ENCODE measurements at places on chromosomes 6 and 20.

- no peak for DNase-seq
- no peaks in the 10 kb centered on the region for H3K36me3 ChIP-seq
- H3K27me3 ChIP-seq: no peaks in the 10 kb centered on the region
- no peak overlapping the region for H3K4me3 ChIP-seq
- no peak overlapping the region for H3K27ac ChIP-seq
- H3K4me1 ChIP-seq: no peaks in the 10 kb centered on the region
These were observed 4.2 kb upstream of the TTBK1 start for GRCh38 chr6:43239054-43239453.

DNA sequence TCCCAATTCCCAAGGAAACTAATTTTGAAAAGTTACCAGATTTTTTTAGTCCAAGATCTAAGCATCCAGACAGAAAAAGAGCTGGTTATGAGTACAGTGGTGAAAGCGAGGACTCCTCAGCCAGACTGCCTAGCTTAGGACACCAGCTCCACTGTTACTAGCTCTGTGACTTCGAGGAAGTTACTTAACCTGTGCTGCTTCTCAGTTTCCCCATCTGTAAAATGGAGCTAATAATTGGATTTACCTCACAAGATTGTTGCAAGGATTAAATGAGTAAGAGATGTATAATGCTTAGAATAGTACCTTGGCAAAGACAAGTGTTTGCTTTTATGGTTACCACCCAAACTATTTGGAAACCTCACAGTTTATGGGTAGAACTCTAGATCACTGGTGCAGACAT is 1.1 kb downstream of the NT5DC1 start:
- H3K27ac ChIP-seq: peak overlapping the region; percentile 79
- DNase-seq: no peak
- peak overlapping the region; percentile 77 for H3K4me3 ChIP-seq
- no peaks in the 10 kb centered on the region for H3K27me3 ChIP-seq
- peaks cover 32% of the 10 kb centered on the region for H3K4me1 ChIP-seq
- H3K36me3 ChIP-seq: no peaks in the 10 kb centered on the region

DNA sequence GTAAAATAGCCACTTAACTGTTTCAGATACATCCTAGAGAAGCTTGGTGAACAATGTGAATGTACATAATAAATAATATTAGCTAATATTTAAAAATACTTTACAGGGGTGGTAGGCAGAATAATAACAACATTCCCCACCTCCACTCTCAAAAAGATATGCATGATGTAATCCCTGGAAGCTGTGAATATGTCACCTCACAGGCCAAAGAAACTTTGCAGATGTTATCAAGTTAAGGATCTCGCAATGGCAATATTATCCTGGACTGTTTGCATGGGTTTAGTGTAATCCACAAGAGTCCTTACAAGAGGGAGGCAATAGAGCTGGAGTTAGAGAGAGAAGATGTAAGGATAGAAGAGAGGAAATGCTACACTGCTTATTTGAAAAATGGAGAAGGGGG is 7.0 kb upstream of the PTPRK start:
- no peaks in the 10 kb centered on the region for H3K27me3 ChIP-seq
- no peak for DNase-seq
- H3K36me3 ChIP-seq: no peaks in the 10 kb centered on the region

DNA sequence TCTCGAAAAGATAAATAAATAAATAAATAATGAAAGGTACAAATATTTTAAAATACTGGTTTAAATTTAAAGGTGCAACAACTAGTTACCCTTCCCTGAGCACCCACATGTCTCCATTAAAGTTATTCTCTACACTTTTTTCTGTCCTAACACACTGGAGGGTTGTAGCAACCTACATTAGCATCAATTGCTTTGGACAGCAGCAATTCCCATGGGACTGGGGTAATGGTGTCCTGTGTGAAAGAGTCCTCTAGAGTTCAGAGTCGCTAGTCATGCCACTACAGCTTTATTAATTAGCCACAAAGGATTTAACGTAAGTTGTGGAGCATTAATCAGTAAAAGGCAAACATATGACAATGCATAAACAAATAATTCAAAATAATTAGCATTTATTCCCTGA is 14.1 kb upstream of the CD24 start:
- H3K4me3 ChIP-seq: no peak overlapping the region
- DNase-seq: no peak
- no peaks in the 10 kb centered on the region for H3K27me3 ChIP-seq
- no peak overlapping the region for H3K27ac ChIP-seq
- no peaks in the 10 kb centered on the region for H3K4me1 ChIP-seq
- no peaks in the 10 kb centered on the region for H3K36me3 ChIP-seq

GRCh38 chr20:3867802-3868201 is 21.2 kb downstream of the MAVS start:
- DNase-seq: no peak

DNA sequence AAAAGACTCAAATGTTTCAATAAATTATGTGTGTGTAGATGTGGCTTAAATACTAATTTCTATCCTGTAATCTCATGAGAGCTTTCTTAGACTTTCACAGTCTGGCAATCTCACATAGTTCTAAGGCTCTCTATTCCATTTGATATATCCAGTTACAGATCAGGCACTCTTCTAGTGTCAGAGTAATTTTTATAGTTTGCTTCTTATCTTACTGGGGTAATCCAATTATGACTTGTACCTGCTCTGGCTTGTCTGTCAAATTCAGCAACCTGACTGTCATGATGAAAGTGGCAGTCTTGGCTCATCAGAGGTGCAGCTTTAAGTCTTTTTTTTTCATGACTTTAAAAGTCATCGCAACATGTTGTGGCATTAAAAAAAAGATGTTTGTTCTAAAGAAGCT is 513.2 kb upstream of the MAN1A1 start:
- no peak overlapping the region for H3K4me3 ChIP-seq
- DNase-seq: no peak
- no peaks in the 10 kb centered on the region for H3K4me1 ChIP-seq
- no peaks in the 10 kb centered on the region for H3K27me3 ChIP-seq
- H3K27ac ChIP-seq: no peak overlapping the region
- no peaks in the 10 kb centered on the region for H3K36me3 ChIP-seq

GRCh38 chr6:133340557-133340956 is 99.4 kb downstream of the EYA4 start:
- no peaks in the 10 kb centered on the region for H3K36me3 ChIP-seq
- H3K27me3 ChIP-seq: no peaks in the 10 kb centered on the region
- no peak overlapping the region for H3K27ac ChIP-seq
- no peak overlapping the region for H3K4me3 ChIP-seq
- no peak for DNase-seq

GRCh38 chr6:158445426-158446085 is 114.3 kb upstream of the TMEM181 start:
- no peak overlapping the region for H3K4me3 ChIP-seq
- no peak for DNase-seq
- no peaks in the 10 kb centered on the region for H3K27me3 ChIP-seq

DNA sequence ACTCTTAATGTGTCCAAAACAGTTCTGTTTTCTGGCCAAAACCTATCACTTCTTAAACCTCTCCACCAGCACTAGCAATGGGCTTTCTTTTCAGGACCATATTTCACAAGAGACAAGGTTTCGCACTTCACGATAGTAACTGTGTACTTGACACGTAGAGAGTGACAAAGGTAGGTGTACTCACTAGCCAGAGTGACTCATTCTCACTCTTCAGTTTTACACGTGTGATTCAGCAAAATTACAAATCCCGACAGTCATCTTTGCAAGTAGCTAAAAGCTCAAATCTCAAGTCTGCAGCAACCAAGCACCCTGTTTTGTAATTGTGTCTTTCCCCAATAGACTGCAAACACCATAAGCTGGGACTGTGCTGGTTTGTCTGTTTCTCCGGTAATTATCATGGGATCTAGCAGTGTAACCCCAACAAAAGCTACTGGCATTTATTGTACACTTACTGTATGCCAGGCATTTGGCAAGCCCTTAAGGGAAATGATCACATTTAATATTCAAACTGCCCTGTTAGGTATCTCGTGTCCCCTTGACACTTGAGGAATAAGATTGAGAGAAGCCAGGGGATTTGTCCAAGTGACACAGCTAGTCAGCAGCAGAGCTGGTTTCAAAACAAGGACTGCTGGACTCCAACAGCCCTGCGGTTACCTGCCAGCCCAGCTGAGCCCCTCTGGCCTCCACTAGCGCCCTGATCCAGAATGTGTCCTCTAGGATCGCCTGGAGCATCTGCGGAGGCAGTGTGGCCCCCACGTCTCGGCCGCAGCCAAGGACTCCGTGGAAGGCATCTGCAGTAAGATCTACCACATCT is 9.9 kb downstream of the PCIF1 start:
- H3K36me3 ChIP-seq: peaks cover 30% of the 10 kb centered on the region
- H3K4me1 ChIP-seq: no peaks in the 10 kb centered on the region
- no peak overlapping the region for H3K4me3 ChIP-seq

- no peaks in the 10 kb centered on the region for H3K4me1 ChIP-seq
- no peak overlapping the region for H3K4me3 ChIP-seq
- no peak overlapping the region for H3K27ac ChIP-seq
- no peaks in the 10 kb centered on the region for H3K36me3 ChIP-seq
These were observed 40.8 kb upstream of the CALHM6 start for GRCh38 chr6:116420341-116420740.

DNA sequence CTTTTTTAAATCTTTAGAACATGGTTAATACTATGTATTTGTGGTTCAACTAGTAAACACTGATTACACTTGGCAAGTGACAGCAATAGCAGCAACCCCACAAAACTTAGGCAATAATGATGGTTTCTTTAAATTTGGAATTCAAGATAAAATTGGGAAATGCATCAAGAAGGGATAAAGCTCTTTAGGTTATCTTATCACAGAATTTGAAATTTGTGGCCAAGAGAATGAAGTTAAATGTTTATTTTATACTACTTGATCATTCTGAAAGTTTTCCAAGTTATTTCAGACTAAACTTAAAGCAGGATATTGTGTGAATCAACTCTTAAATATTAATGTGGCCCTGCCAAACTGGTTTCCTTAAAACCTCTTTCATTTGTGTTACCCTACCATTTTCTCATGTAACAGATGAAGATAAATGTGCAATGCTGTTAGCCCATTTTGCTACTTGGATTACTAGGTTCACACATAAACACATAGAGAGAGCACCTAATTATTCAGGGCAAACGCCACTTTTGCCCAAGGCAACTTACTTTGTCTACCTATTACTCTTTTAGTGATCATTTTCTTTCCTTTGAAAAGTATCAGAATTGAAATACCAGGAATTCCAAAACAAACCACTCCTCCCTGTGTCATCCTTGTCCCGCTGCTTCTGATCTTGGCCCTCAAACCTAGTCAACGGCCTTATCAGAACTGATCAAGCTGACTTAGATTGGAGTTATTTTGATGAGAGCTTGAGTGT is 186.7 kb upstream of the TENT5A start:
- no peak for DNase-seq
- no peaks in the 10 kb centered on the region for H3K4me1 ChIP-seq
- no peaks in the 10 kb centered on the region for H3K27me3 ChIP-seq
- H3K27ac ChIP-seq: no peak overlapping the region
- H3K4me3 ChIP-seq: no peak overlapping the region
- no peaks in the 10 kb centered on the region for H3K36me3 ChIP-seq

DNA sequence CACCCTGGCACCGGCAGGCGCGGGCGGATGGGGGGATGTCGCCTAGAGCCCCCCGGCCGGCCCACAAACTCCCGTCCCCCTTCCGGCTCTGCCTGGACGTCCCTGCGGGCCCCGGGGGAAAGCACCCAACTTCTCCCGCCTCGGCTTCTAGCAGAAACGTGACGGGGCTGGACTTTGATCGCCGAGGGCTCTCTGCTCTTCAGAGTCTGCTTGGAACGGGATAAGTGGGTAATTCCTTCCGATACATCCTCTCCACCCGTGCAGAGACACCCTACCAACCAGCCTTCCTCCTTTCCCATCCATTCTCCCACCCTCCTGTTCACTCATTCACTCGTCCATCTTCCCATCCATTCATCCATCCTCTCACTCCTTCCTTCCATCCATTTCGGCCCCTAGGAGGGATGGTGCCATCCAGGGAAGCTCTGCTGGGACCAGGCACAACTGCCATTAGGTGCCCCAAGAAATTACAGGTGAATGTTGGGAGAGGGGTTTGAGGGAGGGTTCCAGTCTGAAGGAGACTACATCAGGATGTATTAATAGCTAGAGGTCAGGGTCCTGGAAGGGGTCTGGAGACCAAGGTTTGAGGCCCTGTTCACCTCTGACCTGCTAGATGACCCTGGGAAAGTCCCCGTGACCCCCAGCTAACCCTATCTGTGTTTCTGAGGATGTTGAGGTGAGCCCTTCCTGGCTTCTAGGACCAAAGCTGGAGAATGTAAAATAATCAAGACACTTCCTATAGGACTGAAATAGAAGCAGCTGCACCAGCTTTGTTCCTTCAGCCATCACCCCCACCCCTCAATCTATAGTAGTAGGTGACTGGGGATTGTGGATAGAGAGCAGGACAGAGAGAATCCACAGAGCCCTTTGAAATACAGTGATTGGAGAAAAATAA is 538 bp downstream of the TTLL9 start:
- no peak overlapping the region for H3K4me3 ChIP-seq
- H3K27ac ChIP-seq: no peak overlapping the region
- peaks cover 11% of the 10 kb centered on the region for H3K27me3 ChIP-seq
- no peak for DNase-seq
- H3K4me1 ChIP-seq: peaks cover 4% of the 10 kb centered on the region

GRCh38 chr20:22554391-22554790 is 30.0 kb downstream of the FOXA2 start:
- no peaks in the 10 kb centered on the region for H3K4me1 ChIP-seq
- DNase-seq: no peak
- no peaks in the 10 kb centered on the region for H3K27me3 ChIP-seq
- H3K36me3 ChIP-seq: no peaks in the 10 kb centered on the region
- no peak overlapping the region for H3K4me3 ChIP-seq

DNA sequence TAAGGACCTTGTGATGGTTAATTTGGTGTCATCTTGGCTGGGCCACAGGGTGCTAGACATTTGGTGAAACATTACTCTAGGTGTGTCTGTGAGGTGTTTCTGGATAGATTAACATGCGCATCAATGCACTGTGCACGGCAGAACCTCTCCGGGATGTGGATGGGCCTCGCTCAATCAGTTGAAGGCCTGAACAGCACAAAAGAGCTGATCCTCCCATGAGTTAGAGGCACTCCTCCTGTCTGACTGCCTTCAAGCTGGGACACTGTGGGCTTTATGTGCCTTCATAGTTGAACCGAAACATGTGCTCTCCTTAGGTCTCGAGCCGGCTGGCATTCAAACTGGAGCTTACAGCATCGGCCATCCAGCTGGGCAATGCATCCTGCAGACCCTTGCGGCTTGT is 88.8 kb downstream of the HUS1B start:
- no peak overlapping the region for H3K4me3 ChIP-seq
- H3K36me3 ChIP-seq: no peaks in the 10 kb centered on the region
- H3K4me1 ChIP-seq: no peaks in the 10 kb centered on the region
- no peak for DNase-seq

Data from naive thymus-derived CD4-positive, alpha-beta T cell (primary cell).